Left ventricle myocardium inferior (tissue), 1 donor: ENCODE measurements at places on chromosomes 7 and 10. TPM values are rescaled to one million over a fixed set of nuclear protein-coding genes. Genes with fewer than 3 reads are reported as not detected.

SMO gene
- total RNA-seq, result 4.6 TPM

GRCh38 chr10:92572362-92573090, 1.4 kb downstream of the IDE start:
- DNase-seq, result no peak

- no peak for DNase-seq
Observed at GRCh38 chr7:38893061-38893460, 15.9 kb downstream of the VPS41 start.

DNA sequence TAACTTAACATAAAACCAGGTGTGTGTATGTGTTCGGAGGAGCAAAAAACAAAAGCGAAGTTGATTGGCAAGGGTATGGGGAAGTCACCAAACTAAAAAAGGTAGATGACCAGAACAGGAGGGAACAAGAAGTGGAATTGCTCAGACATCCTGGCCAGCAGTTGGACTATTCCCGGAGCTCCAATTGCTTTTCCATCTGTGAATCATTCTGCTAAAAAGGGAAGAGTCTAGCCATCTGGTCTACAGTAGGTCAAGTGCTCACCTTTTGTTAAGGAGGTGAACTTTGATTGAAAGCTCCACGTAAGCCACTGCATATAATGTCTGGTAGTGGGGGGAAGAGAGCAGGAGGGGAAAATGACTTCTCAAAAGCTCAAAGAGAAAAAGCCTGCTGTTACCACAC, 50.0 kb upstream of the BET1 start:
- no peak for DNase-seq

DUSP5 gene
- total RNA-seq, result 15.0 TPM

COPG2 gene
- total RNA-seq, result 16.9 TPM

SPDYE1 gene
- not detected for total RNA-seq

GRCh38 chr7:73900286-73900685, 39.3 kb downstream of the TMEM270 start:
- no peak for DNase-seq

SDHAF3 gene
- total RNA-seq, result 20.5 TPM

- DNase-seq, result no peak
Observed at GRCh38 chr7:32077806-32078205, 7.6 kb upstream of the PDE1C start.

GRCh38 chr7:280461-280860, 9.5 kb upstream of the FOXL3 start:
- peak; percentile 3 for DNase-seq

DNA sequence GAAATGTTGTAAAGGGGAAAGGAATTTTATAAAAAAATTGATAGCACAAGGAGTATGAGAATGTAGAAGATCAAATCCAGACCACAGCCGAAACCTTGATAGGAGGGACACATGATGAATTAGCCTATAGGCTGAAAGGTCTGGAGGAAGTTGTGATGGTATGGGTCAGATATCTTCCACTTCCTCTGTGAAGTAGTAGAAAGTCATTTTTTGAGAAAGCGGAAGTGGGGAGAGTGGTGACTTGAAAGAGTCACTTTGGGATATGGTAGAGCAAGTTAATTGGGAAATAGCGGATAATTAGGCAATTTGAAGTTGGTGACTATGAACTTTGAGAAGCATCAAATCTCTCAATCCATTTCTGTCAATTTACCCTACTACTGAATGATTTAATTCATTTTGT, 99.4 kb downstream of the GRM8 start:
- DNase-seq, result no peak

DNA sequence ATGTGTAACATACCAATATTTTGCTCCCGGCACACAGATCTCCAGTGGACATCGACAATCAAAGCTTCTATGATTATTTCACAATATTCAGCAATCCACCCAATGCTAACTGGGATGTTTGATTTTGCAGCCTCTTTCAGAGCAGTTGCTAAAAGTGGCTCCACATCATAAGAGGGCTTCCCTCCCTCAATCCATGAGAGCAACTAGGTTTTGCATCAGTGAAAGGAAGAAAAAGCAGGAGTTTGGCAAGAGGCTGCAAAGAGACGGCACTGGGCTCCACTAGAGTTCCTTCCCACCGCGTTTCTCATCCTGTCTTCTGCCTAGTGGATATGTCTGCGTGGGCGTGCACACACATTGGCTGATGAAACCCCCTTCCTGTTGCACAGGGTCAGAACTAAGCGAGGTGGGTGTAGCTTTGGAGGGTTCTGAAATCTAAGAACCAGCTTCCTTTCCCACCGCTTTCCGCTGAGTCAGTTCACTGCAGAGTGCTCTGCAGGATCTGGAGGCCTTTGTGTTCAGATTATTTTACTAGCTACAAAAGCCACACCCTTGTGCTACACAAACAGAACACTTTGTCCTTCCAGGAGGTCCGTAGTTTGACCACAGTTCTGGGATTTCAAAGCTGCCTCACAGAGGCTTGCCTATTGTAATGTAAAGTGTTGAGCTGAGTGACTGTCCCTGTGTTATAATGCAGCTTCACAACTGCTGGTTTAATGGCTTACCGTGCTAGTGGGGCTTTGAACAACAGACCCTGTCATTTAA, 28.1 kb downstream of the ARL4A start:
- DNase-seq, result peak; percentile 67

ARHGEF35 gene
- total RNA-seq, result 0.38 TPM

GRCh38 chr7:45407730-45408408, 166.3 kb upstream of the ADCY1 start:
- DNase-seq, result no peak

- no peak for DNase-seq
Observed at GRCh38 chr10:6400331-6400730, 179.7 kb downstream of the PRKCQ start.

TEX47 gene
- total RNA-seq, result not detected

GRCh38 chr10:96333101-96333500, 25.7 kb downstream of the OPALIN start:
- DNase-seq, result no peak

DNA sequence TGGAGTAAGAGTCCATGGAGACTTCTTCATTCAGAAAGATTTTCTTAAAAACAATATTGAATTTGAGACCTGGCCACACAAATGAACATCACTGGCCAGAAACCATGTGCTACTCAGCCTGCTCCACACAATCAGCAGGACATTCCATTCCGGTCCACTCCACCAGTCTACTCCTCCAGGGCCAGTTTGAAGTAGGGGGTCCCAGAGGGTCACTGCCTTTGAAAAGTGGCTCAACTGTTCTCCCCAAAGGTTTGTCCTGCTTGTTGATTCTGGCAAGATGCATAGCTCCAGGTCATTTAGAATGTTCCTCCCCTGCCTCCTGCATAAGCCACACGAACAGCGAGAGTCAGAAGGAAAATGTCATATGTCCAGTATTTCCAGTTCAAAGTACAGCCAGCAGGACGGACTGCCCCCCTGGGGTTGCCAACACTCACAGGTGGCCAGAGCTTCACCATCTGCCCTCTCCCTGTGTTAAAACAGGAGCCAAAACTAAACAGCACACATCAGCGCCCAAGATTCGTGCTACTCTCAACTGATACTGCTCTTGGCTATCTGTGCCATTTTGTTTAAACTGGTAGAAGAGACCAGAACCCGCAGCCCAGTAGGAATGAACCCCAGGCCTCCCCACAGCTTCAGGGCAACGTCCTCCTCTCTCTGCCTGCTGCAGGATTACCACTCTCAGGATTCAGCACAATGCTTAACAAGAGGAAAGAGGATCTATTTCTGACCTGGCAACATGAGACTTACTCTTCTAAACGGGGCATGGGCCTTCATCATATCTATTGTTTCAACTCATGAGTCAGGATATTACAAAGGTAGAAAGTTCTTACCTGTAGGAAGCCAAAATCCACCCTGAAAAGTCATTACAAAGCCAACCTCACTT, 11.3 kb downstream of the GRB10 start:
- DNase-seq, result no peak

DNA sequence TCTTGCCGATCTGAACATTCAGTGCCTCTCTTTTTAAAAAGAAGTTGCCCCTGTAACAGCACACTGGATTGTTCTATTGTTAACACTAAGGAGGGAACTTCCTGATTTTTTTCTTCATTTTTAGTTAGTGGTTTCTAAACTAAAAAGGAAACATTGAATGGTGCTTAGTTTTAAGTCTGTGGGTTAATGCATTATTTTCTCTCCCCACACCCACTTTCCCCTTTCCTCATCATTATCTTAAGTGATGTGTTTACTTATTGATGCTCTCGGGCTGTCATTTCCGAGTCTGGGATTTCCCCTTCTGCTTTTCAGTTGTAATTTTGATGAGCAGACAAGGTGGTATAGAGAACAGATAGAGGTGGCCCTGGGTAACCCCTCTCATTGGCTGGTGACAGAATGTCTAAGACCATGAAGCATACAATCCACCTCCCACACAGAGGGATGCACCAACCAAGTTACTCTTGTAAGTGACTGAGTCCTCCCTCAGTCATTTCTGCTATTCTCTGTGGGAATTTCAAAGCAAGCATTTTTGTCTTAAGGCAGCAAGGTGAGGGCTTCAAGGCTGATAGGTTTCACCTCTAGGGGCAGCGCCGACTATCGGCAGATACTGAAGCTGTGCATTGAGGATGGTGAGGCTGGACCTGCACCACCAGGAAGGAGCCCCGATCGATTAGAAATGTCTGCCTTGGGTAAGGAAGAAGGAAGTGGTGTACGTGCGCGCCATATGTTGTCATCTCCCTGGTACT, 49.5 kb downstream of the CHN2 start:
- no peak for DNase-seq

- no peak for DNase-seq
Observed at GRCh38 chr7:104371216-104371979, 43.0 kb downstream of the LHFPL3 start.

DNA sequence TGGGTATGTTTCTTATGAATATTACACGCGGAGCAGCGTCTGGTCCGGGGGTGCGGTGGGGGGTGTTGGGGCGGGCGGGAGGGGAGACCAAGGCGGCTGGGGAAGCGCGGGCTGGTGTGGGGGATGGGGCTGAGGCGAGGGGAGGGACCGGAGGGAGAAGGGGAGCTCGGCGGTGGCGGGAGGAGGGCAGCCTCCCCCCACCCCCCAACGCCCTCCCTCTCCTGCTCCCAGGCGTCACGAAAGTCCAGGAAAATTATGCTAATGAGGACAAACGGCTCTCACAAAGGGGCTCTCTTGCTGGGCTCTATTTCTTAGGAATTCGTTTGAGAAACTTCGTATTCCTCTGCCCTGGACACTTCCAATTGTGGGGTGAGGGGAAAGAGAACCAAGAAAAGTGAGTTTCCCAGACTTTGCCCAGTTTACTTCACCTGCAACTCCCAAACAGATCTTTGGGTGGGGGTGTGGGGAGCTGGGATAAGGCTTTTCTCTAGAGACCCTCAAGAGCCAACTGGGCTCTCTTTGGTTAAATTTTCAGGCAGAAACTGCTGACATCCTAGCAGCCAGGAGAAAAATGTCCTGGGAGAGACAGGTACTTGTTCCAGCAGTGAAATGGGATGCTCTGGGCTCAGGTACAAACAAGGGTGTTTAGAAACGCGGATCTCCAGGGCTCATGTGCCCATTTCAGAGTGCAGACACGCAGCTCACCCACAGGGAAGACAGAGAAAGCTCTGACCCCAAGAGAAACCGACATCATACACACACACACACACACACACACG, 11.7 kb upstream of the HOXA2 start:
- no peak for DNase-seq

COX19 gene
- total RNA-seq, result 8.5 TPM

GRCh38 chr10:44950326-44951225, 9.0 kb upstream of the RASSF4 start:
- no peak for DNase-seq

GRCh38 chr7:65004575-65004974, 1.9 kb downstream of the ERV3-1 start:
- no peak for DNase-seq

DNA sequence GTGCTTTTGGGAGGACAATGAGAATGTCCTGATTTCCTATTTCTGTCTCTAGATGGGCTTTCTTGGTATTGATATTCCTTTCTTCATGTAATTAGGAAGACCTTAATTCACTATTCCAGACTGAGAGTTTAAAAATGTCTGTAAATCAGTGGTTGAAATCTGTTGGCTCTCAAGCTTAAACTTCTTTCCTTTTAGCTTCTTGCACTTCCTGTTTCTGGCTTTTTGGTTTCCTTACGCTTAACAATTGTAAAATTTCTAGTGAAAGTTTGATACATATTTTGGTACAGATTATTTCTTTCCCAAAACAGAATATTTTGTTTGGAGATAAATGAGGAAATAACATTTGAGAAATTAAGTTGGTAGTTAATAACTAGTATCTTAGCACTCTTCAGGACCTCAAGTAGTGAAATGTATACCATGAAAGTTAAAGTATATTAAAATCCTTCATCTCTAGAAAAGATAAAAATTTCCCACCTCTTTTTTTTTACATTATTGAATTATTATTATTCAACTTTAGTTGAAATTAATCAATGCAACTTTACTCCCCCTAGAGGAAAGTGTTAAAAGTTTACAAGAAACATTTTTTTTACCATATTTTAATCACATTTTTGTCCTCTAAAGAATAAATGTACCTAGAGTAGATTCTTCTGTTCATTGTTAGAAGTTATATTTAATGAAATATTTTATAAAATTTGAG, 137.2 kb downstream of the PHTF2 start:
- no peak for DNase-seq

GRCh38 chr7:141074997-141075396, 1.1 kb downstream of the TMEM178B start:
- DNase-seq, result no peak

- no peak for DNase-seq
Observed at GRCh38 chr10:787933-788651, 98.6 kb upstream of the DIP2C start.

GRCh38 chr7:116527521-116527920, 2.7 kb downstream of the CAV1 start:
- DNase-seq, result no peak

DNA sequence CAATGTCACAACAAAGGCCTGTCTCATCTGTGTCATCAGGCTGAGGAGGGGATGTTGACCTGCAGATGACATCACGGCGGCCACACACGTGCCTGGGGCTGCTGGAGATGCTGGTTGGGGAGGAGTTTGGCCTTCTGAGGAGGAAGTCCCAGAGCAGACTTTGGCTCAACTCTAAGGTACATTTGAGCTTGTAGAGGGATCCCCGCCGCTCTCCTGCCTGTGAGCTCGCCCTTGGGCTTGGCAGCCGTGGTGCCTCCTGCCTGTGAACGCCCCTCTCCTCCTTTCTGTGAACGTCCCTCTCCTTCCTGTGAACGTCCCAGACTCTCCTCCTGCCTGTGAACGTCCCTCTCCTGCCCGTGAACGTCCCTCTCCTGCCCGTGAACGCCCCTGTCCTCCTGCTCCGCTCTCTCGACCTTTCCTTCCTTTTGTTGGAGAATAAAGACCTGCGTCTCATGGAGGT, 176.4 kb downstream of the DNAJB6 start:
- no peak for DNase-seq

GRCh38 chr10:5764422-5765297, 48.6 kb downstream of the GDI2 start:
- DNase-seq, result no peak

- DNase-seq, result no peak
Observed at GRCh38 chr7:125085084-125085483, 155.5 kb upstream of the POT1 start.

GRCh38 chr7:32020551-32021159, 49.6 kb downstream of the PDE1C start:
- DNase-seq, result no peak
